ENCODE measurements at places on chromosomes 4 and X.

DNA sequence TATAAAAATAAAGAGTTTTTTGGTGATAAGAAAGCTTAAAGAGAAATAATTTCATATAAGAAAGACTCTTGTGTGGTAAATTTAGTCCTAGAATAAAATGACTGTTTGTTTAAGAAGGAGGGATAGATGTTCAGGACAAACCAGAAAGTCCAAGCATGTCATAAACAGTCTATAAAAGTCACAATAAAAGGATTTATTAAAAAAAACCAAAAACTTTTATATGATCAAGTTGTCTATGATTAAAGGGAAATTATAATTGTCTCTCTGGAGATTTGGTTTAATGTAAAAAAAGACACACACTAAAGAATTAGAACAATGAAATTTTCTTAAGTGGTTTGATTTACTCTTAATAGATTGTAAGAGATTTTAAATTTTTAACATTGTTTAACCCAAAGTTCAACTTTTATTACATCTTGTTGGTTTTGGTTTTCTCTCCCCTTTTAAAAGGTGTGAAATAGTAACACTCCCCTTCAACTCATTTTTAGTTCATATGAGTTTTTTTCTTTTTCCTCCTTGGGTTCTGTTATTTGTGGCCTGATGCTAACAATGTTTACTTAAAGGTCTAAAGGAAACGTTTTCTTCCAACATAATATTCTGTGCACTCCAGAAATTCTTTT, 89.7 kb downstream of the PDHA2 start:
- DNase-seq = no peak

GRCh38 chrX:30992381-30992904, 79.4 kb downstream of the FTHL17 start:
- no peak for DNase-seq

DNA sequence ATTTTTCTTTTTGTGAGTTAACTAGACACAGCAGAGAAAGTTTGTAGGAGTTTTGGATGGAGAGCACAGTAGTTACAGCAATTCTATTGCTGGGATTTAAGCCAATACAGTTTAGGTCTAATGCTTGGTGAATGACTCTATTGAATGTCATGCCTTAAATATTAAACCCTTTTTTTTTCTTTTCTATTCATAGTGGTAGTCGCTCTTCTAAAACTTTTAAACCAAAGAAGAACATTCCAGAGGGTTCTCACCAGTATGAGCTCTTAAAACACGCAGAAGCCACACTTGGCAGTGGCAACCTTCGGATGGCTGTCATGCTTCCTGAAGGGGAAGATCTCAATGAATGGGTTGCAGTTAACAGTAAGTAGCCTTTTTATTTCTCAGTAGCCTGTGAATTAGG, 34.8 kb upstream of the DCK start:
- DNase-seq = no peak

DNA sequence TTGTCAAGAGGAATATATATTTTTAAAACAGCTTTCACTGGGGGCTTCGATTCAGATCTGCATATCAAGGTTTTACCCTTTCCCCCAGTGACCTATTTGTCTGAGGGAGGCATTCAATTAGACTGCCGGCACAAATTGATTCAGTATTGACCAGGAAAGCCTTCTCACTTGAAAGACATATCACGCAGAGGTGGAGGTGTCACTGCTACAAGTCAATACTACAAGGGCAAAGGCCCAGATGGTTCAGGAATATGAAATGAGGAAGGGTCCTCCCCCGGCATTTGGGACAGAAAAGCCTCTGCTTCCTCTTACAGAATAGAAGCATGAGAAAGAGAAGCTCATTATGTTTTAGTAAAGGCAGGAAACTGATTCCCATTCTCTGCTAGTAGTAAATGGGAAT, 383.6 kb downstream of the HNRNPD start:
- no peak for DNase-seq

GRCh38 chr4:118762730-118763477, 73.0 kb downstream of the SEC24D start:
- no peak for DNase-seq

- no peak for DNase-seq
These were observed 11.3 kb upstream of the ANOS1 start for GRCh38 chrX:8743126-8743732.

DNA sequence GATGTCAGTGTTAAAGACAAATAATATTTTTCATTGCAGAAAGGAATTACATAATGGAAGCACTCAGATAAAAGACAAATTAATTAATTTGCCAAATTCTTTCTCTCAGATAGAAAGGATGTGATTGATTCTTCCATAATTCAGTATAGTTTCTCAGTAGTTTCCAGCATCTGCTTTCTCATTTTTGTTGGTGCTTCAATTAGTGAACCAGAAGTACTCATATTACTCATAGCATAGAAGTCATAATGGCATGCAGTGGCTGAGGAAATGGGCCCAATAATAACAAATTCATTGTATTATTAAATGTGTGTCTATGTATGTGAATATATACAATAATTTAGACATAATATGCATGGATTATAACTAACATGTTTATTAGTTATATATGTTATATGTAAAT, 393.3 kb upstream of the TRAM1L1 start:
- no peak for DNase-seq

DNA sequence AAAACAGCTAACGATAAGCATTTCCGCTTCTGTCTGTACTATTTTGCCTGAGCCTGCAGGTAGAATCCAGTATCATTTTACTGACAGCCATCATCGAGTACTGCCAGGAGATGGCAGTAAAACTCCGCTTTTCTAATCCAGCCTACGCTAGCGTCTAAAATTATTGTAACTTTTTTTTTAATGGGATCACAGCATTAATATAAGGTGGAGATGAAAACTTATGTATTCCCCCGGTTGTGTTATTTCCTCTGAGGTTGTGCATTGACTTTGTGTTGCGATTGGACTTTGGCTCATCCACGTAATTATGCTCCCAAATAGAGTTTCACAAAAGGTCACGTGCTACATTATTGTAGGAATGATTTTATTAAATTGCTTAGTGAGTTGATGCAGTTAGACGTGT, 248.1 kb downstream of the C4orf33 start:
- DNase-seq = no peak

DNA sequence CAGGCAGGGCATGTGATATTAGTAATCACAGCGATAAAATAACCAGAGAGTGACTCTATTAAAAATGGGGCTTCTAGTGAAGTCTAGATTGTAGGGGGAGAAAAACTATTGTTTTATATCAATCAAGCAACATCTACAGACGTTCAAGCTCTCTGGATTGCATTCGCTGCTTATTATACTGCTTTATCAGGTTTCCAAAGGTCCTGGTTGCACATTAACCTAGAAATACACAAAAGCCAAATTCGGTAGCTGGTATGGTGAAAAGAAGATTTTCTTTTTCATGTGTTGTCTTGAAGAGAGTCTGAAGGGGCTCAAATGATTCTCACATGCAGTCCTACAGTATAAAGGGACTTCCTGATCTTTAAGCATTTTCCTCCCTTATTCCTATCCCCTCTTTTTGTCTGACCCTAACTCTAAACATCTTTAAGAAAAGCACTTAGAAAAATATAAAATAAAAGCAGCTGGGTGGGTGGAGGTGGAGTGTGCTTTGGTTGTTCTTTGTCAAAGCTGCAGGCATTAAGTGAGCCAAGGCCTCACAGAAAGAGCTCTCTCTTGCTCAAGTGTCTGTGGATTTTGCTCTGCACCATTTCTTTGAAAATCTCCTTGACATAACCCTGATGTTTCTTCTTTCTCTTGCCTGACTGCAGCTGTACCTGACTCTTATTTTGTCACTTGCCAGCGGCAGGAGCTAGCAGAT, 46.1 kb downstream of the MID1IP1 start:
- no peak for DNase-seq

GRCh38 chr4:74014332-74014731, 15.9 kb upstream of the CXCL5 start:
- no peak for DNase-seq

DNA sequence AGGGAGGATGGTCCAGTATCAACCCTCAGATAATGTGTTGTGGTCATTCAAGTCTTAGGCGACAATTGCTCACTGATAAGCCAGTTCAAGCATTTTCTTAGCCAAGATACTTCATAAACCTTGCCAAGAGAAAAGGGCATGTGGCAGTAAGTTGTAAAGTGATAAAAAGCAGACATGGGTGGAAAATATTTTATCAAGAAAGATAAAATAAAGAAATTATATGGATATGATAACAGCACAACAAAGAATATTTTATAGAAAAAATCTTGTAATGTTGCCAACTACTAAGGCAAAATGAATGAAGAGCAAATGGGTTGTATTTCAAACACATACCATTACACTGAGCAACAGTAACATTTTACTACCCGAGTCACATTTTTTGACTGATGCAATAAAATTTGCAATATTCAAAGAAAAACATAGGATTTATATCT, 217.4 kb upstream of the PITX2 start:
- DNase-seq = no peak

DNA sequence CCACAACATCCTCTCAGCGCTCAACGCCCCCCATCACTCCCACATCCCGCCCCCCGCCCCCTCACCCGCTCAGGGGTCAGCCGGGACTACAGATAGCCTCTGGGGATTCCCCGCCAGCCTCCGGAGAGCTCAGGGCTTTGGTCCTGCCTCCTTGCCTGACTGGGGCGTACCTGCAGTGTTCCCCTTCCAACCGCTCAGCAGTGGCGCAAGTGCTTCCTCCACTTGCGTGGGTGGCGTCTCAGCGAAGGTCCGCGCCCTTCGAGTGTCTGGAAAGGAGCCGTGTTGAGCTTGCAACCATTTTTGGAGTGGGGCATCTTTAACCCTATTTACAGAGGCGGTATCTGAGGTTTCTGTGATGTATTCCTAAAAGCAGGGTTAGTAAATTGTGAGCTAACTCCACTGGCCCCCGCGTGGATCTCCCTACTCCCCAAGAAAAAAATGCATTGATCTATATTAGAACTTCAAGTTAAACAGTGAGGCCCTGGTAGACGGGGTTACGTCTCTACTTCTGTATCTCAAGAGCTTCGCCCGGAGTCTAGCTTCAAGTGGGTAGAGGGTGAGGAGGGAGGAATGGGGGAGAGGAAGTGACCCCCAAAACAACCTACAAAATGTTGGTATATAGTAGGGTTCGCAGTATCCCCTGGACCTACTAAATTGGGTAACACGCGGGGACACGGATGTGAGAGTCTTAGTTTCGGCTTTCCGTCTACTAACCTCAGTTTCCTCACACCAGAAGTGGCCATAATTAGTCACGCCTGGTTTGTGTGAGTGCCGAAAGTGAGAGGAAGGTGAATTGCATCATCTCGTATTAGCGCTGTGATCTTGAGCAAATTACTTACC, 16.1 kb downstream of the NKX3-2 start:
- DNase-seq = no peak

DNA sequence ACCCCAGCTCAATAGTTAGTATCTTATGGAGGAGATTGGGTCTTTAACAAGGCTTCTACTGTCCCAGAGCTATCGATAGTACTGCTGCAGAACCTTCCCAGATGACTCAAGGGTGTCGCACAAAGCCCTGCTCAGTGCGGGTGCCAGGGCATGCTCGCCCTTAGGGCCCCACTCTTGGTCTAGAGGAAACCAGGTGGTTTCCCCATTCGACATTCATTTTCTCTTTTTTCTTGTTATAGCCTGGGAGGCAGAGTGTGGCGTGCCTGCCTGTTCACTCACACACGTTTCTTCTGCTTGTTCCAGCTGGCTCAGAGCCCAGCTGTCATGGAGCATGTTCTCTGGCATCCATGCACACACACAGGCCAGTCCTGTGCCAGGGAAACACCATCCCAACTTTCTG, 144.5 kb downstream of the SMIM20 start:
- DNase-seq = no peak

DNA sequence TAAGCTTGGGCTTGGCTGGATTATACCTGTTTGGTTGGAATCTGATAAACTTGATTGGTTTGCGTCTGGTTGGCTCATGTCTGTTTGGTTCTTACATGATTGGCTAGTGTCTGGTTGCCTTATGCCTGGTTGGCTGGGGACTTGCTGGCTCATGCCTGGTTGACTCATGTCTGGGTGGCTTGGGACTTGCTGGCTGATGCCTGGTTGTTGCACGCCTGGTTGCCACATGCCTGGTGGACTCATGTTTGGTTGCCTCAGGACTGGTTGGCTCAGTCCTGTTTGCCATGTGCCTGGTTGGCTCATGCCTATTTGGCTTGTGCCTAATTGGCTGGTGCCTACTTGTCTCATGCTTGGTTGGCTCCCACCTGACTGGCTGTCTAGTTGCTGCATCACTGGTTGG, 104.5 kb downstream of the APOOL start:
- no peak for DNase-seq

- DNase-seq = no peak
These were observed 1574.7 kb downstream of the STIM2 start for GRCh38 chr4:28435314-28435713.

GRCh38 chr4:124189545-124189944, 523.0 kb downstream of the ANKRD50 start:
- no peak for DNase-seq

DNA sequence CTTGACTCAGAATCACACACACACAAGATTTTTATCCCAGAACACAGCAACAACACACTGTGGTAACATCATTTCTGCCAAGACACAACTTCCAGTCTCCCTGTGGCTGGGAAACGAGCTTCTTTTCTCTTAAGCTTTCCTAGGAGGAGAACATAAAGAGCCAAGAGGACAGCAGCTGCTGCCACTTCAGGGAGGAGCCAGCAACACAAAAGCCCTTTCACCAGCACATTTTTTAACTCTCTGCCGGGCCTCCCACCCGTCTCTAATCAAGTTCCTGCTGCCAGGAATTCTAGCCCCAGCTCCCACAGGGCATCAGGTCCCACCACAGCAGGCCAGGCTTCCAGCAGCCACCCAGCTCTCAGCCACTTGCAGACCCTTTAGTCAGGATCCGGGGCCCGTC, 22.4 kb downstream of the FAT1 start:
- peak; percentile 63 for DNase-seq

GRCh38 chr4:66182636-66183035, 512.3 kb upstream of the EPHA5 start:
- DNase-seq = no peak

- DNase-seq = no peak
These were observed 18.3 kb downstream of the NLGN3 start for GRCh38 chrX:71162981-71163380.

DNA sequence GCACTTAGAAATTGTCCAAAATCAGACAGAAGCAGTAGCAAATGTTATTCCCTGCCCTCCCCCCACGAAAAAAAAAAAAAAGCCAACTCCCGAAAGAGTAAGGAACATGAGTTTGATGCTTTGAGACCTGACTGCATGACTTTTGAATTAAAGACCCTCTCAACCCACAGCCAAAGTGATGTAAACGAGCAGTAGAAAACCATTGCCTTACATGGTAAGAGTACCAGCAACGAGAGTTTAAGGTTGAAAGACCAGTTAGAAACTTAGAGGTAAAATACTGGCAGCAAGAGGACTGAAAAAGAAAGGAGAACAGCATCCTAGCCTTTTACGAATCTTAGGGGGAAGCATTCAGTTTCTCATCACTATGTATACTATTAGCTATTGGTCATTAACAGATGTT, 10.0 kb upstream of the ANXA10 start:
- no peak for DNase-seq

GRCh38 chr4:157389741-157390140, 169.2 kb downstream of the GRIA2 start:
- no peak for DNase-seq

DNA sequence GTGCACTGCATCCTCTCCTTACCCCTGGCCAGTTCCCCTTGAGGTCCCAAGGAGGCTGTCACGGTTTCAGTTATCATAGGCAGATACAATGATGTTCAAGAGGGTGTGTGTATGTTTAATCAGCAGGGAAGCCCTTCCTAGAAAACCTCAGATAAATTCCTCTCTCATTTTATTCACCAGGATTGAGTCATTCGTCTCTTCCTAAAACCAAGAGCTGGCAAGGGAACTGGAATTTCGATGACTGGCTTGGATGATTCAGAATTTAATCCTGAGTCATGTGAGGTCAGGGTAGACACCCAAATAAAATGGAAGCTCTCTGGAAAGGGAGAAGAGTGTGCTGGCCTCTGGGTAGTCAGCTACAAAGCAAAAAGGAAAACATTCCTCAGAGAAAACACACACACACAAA, 106.2 kb upstream of the RAPGEF2 start:
- DNase-seq = no peak

Measured in heart left ventricle (tissue), 16 donors.